Effector memory CD4-positive, alpha-beta T cell (primary cell): ENCODE measurements at places on chromosomes 5 and 9.

DNA sequence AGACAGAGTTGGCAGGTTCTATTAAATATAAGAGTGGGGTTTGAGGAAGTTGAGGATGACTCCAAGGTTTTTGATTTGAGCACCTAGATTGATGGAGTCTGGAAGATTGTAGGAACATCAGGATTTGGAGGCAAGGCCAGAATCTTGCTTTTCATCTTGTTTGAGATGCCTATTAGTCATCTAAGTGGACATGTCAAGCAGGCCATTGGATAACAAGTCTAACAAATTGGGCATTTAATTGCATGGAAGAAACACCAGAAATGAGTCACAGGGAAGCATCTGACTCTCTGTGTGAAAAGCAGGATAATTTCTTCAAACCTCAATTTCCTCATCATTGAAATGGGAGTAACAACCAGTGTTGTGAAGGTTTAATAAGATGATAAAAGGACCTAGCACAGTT is 53.3 kb upstream of the ARL15 start:
- no peak for DNase-seq

- DNase-seq: no peak
These were observed 213.8 kb downstream of the ARHGAP26 start for GRCh38 chr5:142984011-142984410.

DNA sequence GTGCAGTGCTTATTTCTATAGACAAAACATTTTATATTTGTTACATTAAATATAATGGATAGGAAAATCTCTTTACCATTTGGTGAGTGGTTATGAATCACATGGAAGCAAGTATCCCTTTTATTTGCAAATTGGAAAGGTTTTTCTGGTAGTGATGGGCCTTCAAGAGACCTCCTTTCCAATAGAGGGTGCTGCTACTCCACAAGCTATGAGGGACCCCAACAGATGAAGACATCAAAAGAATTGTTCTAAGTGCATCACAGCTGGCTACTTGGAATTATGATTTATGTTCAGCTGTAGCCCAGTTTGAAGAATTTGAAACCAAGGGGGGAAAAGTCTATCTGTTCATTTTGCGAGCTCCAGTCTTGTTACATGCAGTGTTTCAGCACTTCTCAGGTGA is 493.7 kb upstream of the SGCD start:
- no peak for DNase-seq

DNA sequence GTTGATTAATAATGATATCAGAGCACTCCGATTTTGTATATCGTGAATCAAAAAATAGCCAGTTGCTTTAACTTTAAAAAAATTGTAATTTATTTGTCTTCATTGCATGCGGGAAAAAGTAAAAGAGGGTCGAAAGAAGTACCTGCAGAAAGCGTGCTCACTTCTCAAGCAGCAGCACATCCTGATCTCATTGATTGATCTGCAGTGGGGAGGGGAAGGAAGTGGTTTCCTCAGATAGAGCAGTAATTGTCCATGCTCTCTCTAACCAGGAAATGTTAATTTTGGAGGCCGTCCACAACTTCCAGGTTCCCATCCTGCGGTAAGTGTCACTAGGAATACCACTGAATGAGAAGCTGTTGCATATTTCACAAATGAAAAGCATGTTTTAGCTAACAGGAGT is 63.2 kb downstream of the SYK start:
- no peak for DNase-seq

- no peak for DNase-seq
These were observed 146.5 kb upstream of the TLX3 start for GRCh38 chr5:171162596-171162995.
